ENCODE measurements at places on chromosomes 2 and 18.

DNA sequence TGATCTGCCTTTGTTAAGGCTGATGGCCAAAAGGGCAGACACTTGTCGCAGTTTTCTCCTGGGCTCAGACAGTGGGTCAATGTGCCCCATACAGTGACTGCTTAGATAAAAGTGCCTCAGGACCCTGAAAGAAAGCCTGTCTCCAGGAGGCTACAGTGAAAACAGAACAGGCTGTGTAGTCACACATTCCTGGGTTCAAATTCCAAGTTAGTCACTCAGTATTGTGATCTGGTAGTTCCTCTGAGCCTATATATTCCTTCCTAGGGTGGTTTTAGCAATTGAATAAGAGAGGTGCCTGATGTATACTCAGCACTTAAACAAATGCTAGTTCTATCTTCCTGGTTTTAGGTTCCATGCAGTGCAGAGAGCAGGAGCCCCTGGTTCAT, 54.4 kb downstream of the RPL37A start:
- DNase-seq, result no peak

- peak; percentile 76 for DNase-seq
Observed at GRCh38 chr2:238108423-238109183, 8.5 kb downstream of the ESPNL start.

- DNase-seq, result no peak
Observed at GRCh38 chr2:80437959-80438358, 133.4 kb upstream of the LRRTM1 start.

DNA sequence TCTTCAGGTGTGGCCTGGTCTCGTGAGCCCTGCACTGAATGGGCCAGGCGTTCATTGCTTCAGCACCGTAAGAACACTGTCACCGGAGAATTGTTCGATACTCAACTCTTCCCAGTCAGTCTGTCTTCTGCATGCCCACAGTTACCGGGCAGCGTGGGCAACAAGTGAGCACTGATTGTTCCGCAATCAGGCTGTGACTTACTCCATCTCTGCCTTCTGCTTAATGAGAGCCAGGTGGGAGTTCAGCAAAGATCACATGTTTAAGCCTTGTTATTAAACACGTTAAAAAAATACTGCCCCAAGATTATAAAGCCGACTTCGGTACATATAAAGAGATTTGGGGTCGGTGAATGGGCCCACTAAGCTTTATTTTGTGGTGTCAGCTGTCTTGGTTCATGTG, 3.7 kb downstream of the STEAP3 start:
- DNase-seq, result no peak

DNA sequence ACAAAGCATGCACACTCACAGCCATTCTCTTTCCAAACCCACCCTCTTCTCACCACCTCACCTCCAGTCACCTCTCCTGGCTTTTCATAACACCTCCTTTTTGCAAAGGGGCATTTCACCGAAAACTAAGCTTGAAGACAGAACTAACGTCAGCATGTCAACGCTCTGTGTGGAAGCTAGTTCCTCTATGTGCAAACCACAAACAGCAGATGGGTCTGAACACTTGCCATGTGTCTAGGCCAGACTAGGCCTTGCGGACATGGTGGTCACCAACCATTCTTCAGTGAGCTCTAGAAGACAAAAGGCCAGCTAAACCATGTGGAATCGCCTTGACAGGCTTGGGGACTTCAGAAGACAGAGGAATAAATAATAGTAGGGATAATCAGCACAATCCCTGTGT, 148.5 kb downstream of the TXNL1 start:
- no peak for DNase-seq

- no peak for DNase-seq
Observed at GRCh38 chr2:54524226-54524991, 68.3 kb downstream of the SPTBN1 start.

GRCh38 chr18:63646936-63647335, 2.9 kb upstream of the SERPINB4 start:
- DNase-seq, result no peak

GRCh38 chr2:190882856-190883582, 2.4 kb downstream of the GLS start:
- peak; percentile 51 for DNase-seq

GRCh38 chr2:126774290-126774689, 118.3 kb downstream of the GYPC start:
- DNase-seq, result no peak

DNA sequence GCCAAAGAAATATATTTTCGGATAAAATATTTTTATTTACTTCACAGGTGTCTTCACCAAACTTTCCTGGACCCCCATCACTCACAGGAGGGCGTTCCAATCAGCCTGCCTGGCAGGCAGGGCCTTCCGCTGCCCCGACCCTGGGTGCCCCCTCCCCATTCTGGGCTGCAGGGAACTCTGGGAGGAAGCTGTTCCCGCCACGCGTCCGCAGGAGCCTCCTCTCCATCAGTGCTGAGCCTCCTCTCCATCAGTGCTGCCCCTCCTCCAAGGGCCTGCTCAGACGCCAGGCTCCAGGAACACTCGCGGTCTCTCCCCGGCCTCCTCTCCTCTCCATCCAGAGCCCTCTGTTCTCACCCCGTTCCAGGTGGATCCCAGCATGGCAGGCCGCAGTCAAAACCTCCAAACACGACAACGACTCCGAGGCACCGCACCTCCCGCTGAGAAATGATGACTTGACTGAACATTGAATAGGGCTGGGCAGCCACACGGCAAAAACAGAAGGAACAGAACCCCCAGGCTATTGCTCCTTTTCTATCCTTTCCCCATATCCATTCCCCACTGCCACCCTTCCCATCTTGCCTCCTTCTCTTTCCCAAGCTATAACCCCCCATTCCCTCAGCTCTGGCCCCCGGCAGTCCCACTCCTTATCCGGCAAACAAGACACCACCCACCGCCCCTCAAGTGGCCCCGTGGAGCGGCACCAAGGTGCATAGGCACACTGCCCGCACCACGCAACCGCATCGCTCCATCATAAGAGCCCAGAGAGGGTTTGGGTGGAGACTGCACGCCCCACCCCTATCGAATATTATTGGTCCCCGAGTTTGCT, 268.6 kb upstream of the RAB6C start:
- no peak for DNase-seq

GRCh38 chr2:26848336-26849055, 564 bp downstream of the DPYSL5 start:
- no peak for DNase-seq

GRCh38 chr18:59085797-59086196, 53.9 kb upstream of the SEC11C start:
- DNase-seq, result no peak

DNA sequence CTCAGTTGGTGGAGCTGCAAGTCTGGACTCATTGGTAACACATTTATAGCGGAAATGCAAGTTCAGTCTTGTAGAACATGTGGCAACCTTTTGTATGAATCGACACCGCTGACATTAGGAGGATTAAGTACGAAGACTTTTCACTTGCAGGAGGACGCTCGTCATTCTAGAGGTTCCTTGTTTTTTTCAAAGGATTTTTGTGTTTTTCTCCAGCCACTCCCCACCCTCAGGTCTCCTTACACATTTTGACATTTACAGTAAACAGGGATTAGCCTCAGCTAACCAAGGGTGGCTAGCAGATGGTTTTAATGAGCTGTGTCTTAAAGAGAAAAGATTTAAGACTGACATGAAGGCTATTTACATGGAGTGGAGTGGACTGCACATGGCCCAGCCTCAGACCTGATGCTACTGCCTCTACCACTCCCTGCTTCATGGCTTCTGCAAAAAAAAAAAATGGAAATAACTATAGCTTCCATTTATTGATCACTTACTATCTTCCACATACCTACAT, 173.8 kb downstream of the TRIB2 start:
- no peak for DNase-seq

GRCh38 chr18:51330148-51330547, 132.7 kb upstream of the MEX3C start:
- DNase-seq, result no peak

GRCh38 chr2:54903736-54904554, 146.3 kb downstream of the RTN4 start:
- DNase-seq, result no peak

GRCh38 chr2:217125014-217125413, 265.1 kb upstream of the TNP1 start:
- no peak for DNase-seq

DNA sequence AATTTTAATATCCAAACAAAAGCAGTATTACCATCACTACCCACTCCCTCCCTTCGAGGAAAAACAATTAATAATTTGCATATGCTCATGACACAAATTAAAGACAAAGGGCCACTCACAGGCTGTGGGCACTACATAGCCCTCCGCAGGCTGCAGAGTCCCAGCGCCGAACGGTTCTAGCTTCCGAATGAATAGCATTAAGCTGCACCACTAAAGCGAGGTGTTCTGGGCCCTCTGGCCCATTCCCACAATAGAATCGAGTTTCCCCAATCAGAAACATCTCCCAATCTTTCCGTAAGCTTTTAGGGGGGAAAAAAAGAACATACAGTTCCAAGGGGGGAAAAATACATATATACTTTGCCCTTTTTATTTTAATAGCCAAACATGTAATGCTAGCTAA, 14.5 kb upstream of the SIX3 start:
- no peak for DNase-seq

DNA sequence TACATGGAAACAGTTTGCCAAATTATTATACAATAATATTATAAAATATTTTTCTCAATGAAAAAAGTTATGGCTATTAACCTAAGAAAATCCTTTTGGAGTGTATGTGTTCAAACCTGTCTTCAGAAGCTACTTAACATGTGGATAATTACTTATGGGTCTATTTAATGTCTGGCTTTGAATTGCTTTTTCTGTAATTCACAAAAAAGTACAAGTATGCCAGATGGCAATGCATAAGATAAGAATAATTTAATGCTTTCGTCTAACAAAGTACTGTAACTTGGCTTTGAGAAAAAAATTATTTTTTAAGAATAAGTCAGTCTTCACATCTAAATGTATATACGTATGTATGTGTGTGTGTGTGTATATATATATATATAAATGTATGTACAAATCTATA, 1073.0 kb downstream of the TDRD15 start:
- no peak for DNase-seq

GRCh38 chr2:143802242-143802641, 673.0 kb downstream of the ARHGAP15 start:
- no peak for DNase-seq

DNA sequence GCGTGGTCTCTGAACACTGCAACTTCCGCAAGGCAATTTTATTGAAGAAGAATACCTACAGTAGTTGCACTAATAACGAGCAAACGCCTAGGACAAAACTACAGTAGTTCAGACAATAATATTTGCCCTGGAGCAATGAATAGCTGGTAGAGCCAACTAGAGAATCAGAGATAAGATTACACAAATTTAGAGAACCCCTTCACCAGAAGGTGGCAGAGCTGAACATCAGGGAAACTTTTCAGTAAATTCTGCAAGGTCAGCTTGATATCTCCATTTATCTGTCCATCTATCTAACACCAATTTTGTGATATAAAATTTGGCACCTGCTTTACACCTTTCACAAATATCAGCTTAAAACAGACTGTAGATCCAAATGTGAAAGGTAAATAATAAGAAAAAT, 43.8 kb downstream of the CDH19 start:
- DNase-seq, result peak; percentile 54

- DNase-seq, result no peak
Observed at GRCh38 chr2:179788104-179788503, 73.3 kb downstream of the ZNF385B start.

- DNase-seq, result no peak
Observed at GRCh38 chr2:168521053-168521741, 65.1 kb downstream of the CERS6 start.

DNA sequence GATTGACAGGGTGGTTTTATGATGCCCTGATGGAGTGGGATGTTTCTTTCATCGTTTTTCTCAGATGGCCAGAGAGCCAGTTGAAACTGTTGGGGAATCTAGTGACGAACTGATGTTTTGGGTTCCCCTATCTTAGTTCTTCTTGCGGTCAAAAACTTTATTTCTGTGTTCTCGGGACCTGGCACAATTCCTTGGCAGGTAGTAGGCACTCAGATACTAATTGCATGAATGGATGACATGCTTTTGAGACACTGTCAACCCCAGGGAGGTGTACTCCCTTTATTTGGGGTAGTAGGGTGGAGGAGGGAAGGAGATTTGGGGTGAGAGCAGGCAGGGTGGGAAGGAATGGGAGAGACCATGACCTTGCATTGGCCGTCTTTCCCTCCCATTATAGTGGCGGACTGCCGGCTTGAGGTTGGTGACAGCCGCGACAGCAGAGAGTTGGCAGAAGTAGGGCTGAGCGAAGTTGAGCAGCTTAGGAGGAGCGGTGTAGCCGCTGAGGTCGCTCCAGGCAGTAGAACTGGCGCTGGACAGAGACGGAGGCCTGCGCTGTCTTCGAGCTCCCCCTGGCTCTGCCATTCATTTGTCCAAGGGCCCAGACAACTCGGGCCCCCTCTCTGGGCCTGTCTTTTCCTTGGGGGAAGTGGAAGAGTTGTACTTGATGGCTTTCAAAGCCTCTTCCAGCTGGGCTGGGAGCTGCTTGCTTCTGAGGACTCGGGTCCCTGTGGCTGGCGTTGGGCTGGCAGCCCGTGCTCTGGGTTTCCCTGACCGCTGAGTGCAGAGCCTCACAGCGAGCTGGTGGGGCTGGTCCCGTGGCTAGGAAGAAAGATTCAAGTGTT, 2.6 kb downstream of the TET3 start:
- DNase-seq, result no peak

DNA sequence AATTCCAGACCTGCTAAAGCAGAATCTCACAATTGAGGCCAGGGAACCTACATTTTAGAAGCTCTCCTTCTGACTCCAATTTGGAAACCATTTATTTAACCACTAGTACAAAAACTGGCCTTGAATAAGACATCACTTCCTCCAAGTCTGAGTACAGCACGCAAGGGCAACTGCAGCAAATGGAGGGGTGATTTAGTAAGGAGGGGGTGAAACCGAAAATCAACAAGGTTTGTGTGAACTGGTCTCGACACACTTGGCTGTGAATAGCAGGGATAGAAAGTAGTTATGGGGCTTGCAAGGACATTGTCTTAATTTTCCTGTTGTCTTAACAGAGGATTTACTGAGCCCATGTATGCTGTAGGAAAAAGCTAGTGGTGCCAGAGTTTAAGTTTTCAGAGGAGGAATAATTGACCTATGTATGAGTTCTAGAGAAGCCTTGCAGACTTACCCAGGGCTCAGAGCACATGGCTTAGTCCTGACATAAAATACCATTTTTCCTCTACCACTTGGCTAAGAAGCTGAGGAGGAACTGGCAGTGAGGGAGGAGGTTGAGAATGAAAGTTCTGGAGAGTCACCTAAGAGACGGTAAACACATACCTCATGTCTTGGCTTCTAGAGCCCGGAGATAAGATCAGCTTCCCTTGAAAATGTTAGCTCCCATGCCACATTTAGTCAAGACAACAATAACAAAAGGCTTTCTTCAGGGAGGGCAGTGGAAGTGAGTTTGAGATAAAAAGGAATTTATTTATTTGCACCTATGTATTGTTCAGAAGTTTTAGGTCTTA, 114.8 kb downstream of the SMAD2 start:
- no peak for DNase-seq

DNA sequence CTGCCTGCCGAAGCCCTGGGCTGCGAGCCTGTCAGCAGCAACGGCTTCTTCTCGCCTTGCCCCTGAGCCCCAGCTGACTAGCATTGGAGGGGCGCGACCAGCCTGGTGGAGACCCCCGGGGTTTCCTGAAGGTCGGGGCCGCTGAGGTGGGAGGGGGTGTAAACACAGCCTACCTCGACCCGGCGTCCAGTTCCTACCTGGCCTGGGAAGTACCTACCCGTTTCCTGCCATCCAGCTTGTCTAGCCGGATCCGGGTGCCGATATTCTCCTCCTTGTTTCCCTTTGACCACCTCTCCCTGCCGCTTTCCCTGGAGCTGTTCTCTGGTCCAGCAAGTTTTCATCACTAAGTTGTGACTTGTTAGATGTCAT, 511 bp downstream of the MOB4 start:
- peak; percentile 39 for DNase-seq

Measured in NAMALWA (cell line).